ENCODE measurements at places on chromosomes 6 and 20.
A peak's percentile ranks its signal among the peaks of the same experiment; 100 is the strongest.

GRCh38 chr20:46394872-46395760 is 11.3 kb downstream of the ELMO2 start:
- DNase-seq, result no peak

DNA sequence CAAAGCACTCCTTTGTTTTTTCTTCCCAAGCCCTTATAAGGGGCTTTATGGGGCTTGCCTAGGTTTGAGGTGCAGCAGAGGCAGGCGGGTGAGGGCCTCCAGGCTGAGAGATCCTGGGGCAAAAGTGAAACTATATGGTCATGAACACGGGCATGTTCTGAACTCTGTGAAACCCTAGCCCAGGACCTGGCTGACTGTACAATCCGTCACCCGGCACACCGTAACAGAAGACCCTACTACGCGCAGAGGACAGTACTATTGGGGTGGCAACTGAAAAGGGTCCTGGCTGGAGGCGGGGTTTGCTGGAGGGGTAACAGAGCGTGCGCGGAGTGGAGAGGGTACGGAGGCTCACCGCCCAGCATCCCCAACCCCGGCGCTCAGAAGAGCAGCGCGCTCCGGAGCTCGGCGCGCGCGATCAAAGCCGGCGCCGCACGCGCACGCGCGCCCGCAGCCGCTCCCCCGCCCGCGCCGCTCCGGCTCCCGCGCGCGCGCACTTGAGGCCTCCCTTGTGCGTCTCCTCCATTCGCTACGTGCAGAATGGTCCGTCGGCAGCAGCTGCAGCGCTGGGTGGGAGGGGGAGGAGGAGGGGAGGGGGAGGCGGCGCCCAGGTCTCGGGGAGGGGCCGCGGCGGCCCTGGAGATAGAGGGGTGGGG is 54.2 kb downstream of the MRPL14 start:
- DNase-seq, result peak; percentile 84

DNA sequence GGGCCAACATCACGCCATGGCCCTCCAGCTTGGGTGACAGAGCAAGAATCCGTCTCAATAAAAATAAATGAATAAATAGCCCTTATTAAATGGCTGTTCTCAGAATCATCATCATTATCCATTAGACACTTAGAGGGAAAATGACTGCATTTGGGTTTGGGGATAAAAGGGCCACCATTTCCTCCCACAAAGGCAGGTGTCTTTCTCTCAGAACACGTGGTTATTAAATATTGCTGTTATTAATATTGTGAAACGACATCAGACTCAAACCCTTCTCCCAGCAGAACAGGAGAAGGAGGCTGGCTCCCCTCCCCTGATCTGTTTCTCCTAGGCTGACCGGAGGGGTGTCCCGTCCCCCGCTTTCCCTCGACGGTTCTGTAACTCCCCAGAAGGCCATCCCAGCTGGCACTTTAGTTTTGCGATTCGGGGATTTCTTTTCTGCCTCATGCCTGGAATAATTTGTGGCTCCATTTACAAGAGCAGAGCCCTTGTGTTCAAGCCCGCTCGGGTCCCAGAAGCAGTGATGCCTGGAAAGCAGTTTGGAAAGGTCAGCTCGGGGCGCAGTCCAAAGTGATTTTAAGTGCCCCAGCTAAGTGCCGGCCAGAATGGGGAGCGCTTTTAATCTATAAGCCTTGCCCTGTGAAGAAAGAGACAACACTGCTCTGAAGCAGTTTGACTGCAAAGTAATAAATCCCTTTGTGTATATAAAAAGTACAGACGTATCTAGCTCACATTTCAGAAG is 41.9 kb downstream of the EYA2 start:
- no peak for DNase-seq

DNA sequence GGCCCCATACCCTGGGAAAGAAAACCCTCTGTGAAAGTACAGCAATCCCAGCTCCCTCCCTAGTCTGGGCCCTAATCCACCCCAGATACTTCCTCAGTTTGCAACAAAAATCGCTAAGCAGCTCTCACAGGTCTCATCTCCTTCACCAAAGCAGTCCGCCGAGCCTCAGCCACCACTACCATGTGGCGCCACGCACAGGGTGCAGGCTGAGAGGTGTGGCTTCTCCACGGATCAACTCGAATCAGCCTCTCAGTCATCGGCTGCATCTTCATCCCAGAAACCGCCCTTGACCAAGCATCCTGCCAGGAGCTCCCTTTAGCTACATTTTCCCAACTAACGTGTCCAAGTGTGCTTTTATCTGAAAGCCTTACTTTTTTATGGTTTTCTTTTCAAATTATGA is 50.7 kb downstream of the ANKRD60 start:
- no peak for DNase-seq

- DNase-seq, result no peak
These were observed 105.8 kb upstream of the ADGRF1 start for GRCh38 chr6:47147836-47148344.

DNA sequence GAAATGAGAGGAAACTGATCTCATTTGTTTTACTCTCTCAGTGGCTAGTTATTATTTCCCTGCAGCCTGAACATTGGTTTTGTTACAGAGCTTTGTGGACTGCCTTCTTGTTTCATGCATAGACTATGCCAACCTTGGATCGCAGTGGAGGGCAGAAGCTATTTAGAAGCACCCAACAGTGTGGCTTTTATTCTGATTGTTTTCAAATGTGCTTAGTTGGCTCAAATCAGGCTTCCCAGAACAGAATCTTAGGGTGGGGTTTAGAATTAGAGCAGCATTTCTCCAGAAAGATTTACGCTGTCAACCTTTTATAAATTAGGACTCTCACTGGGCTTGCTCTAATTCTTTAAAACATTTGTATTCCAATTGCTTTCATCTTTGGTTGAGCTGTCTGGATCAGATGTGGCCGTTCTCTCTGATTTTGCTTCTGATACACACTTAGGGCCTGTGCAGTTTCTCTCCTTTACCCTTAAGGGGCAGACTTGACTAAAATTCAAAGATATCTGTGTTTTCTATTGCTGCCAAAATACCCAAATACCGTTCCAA is 210.3 kb downstream of the BCKDHB start:
- no peak for DNase-seq

GRCh38 chr6:155117785-155118184 is 122.7 kb downstream of the TIAM2 start:
- no peak for DNase-seq

- no peak for DNase-seq
These were observed 68.4 kb downstream of the SHPRH start for GRCh38 chr6:145895802-145896201.

GRCh38 chr20:56347628-56348304 is 11.0 kb upstream of the FAM210B start:
- no peak for DNase-seq

- no peak for DNase-seq
These were observed 388.9 kb upstream of the JARID2 start for GRCh38 chr6:14857001-14857400.

Measured in left colon (tissue), 2 donors.